WTC11 (cell line): ENCODE measurements at places on chromosomes 3 and 15.

DNA sequence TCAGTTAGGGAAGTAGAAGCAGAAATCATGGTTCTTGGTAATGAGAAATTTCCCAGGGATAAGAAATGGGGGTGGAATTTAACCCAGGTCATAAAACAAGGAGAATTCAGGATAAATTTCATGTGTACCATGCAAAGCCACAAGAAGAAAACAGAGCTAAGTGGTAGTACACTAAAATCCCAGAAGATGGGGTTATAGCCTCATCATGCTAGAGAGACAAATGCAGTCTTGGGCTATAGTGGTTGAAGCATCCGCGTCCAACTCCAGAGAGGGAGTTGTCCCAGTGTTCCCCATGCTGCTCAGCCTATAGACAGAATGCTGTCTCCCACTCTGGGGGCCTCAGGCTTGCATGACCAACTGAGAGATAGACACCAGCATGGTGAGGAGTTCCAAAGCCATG, 36.2 kb upstream of the CLRN1 start:
- DNase-seq: no peak

DNA sequence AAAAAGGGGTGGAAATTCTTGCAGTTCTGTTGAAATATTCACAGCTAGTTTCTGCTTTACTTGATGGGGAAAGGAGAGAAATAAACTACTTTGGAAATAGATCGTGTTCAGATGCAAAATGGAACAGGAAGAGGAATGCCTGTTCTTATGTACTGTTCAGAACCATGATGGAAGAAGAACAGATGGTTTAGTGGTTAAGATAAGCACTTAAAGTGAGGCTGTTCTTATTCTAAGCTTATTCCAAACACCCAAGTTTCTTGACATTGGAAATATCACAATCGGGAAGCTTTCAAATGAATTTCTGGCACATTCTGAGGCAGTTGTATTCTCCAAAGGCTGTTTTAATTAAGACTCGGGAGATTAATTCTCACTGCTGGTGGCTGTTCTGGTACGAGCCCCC, 228.5 kb downstream of the LSAMP start:
- no peak for DNase-seq

GRCh38 chr3:64848822-64849221, 161.0 kb upstream of the ADAMTS9 start:
- no peak for DNase-seq

DNA sequence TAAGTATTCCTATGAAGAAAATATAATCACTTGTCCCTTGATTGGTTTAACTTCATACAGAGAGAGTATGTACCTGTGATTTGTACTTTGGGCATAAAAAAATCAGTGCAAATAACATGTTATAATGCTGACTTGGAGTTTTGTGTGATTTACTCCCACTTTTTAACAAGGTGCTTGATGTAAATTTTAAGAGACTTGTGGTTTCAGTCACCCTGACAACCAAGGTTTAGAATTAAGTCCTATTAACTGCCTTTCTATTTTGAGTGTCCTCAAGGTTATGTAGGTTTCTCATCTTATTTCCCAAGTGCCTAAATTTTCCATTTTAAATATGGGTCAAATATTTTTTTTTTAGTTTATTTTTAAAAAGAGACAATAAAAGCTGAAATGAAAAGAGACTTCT, 244.6 kb downstream of the CADPS start:
- no peak for DNase-seq

- no peak for DNase-seq
Observed at GRCh38 chr15:37149146-37149545, 48.8 kb upstream of the MEIS2 start.
